Stimulated activated CD8-positive, alpha-beta memory T cell treated with anti-CD3 and anti-CD28 coated beads, Interleukin-4, amount 100 ng/mL, for 48 hours (primary cell): ENCODE measurements at places on chromosomes 4 and X.
A peak's percentile ranks its signal among the peaks of the same experiment; 100 is the strongest.

DNA sequence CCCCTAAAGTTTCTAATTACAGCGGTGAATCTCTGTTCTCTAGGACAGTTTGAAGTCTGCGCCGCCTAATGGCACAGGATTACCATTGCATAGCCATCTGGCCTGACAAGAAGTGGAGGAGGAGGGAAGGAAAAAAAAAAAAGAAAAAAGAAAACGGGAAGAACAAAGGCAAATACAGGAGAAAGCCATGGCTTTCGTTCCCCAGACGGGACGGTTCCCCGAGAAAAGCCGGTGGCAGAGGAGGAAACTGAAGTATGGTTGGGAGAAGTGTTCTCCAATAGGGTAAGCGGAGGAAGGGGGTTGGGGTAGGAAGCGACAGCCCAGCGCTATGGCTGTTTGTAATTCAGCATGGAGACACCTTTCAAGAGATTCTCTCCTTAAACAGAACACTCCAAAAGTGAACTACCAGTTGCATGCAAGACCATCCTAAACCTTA, 80.8 kb downstream of the HMGN5 start:
- DNase-seq, result peak; percentile 43

- DNase-seq, result no peak
These were observed 1451.9 kb downstream of the PCDH7 start for GRCh38 chr4:32172086-32172485.

DNA sequence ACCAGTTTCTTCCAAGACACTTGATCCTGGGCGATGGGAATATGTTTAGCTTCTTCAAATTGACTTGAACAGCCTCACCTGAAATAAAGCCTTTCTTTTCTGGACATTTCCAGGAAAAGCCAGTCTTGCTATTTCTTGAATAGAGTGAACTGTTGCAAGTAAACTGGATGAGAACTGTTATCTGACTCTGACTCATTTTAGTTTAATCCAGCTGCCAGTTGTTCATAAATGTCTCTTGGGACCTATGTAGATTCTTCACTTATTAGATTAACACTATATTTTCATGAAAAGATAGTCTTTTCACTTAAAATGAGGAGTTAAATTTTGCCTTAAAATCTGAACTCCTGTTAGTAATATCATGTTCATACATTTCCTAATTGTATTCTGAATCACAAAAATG, 615.4 kb upstream of the GALNT7 start:
- no peak for DNase-seq

- DNase-seq, result no peak
These were observed 111.7 kb downstream of the RNF150 start for GRCh38 chr4:141021397-141022110.
